ENCODE measurements at places on chromosomes 16 and 17. TPM values are rescaled to one million over a fixed set of nuclear protein-coding genes. Genes with fewer than 3 reads are reported as not detected.

GRCh38 chr17:1899403-1900000, 69.7 kb downstream of the RPA1 start:
- peaks cover 9% of the 10 kb centered on the region for H3K27me3 ChIP-seq
- H3K27ac ChIP-seq, result no peak overlapping the region
- no peak for DNase-seq
- H3K4me1 ChIP-seq, result peaks cover 6% of the 10 kb centered on the region

DNA sequence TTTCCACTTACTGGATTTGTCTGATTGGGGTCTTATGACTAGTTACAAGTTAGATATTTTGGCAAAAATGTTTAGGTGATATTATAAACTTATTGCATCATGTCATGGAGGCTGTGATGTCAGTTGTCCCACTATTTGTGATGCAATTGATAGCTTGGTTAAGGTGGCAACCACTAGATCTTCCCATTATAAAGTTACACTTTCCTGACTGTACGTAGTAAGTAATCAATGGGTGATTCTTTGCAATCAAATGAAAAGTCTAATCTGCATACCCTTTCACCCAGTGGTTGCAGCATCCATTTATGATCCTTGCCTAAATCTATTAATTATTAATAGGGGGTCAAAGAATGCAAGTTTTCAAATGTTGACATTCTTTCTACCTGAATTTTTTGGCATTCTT, 4.4 kb upstream of the PCTP start:
- no peak for DNase-seq
- peaks cover 6% of the 10 kb centered on the region for H3K4me1 ChIP-seq
- H3K27ac ChIP-seq, result no peak overlapping the region
- H3K27me3 ChIP-seq, result peaks cover 38% of the 10 kb centered on the region
- no peak overlapping the region for H3K4me3 ChIP-seq
- H3K36me3 ChIP-seq, result no peaks in the 10 kb centered on the region

- H3K36me3 ChIP-seq, result no peaks in the 10 kb centered on the region
- no peaks in the 10 kb centered on the region for H3K4me1 ChIP-seq
- no peak for DNase-seq
Observed at GRCh38 chr16:80176114-80176513, 364.7 kb upstream of the DYNLRB2 start.

DNA sequence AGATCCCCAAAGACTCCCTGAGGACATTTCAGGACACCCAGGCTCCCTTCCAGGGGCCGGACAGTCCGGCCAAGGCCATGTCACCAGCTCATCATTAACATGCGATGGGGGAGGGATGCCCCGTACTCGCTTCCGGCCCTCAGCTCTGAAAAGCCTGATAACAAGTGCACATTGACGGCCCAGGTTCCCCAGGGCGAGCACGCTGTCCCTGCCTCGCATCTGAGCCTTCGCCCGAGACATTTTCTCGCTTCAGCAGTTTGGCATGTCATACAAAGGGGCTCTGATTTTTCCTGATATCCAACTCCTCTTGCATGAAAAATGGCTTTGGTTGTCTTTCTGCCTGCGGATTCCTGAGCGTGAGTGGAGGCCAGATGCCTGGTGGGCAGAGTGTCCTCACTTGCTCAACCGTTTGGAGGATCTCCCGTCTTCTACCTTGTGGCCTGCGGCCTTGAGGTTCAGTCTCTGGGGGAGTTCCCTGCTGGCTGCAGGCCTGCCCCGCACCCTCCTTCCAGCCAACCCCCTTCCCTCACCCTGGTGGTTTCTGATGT, 14.1 kb downstream of the CACNG4 start:
- H3K27ac ChIP-seq, result no peak overlapping the region
- peaks cover 33% of the 10 kb centered on the region for H3K27me3 ChIP-seq
- H3K36me3 ChIP-seq, result no peaks in the 10 kb centered on the region
- H3K4me1 ChIP-seq, result peaks cover 5% of the 10 kb centered on the region
- H3K4me3 ChIP-seq, result no peak overlapping the region
- no peak for DNase-seq

The KRT28 gene
- total RNA-seq, result not detected

The TUBB3 gene
- 2.6 TPM for total RNA-seq

The GP2 gene
- total RNA-seq, result not detected

Measured in activated CD4-positive, alpha-beta T cell treated with anti-CD3 and anti-CD28 coated beads, Interleukin-2, amount 10 ng/mL, durations not matched to agents 24 days and 14 days (primary cell).